GM23338 (cell line): ENCODE measurements at places on chromosomes 16 and 17.

- H3K27ac ChIP-seq: no peak overlapping the region
- H3K36me3 ChIP-seq: no peaks in the 10 kb centered on the region
- no peak overlapping the region for H3K4me3 ChIP-seq
- peaks cover 11% of the 10 kb centered on the region for H3K27me3 ChIP-seq
- H3K4me1 ChIP-seq: peaks cover 21% of the 10 kb centered on the region
These were observed 6.9 kb downstream of the PPP1R9B start for GRCh38 chr17:50143461-50144176.

DNA sequence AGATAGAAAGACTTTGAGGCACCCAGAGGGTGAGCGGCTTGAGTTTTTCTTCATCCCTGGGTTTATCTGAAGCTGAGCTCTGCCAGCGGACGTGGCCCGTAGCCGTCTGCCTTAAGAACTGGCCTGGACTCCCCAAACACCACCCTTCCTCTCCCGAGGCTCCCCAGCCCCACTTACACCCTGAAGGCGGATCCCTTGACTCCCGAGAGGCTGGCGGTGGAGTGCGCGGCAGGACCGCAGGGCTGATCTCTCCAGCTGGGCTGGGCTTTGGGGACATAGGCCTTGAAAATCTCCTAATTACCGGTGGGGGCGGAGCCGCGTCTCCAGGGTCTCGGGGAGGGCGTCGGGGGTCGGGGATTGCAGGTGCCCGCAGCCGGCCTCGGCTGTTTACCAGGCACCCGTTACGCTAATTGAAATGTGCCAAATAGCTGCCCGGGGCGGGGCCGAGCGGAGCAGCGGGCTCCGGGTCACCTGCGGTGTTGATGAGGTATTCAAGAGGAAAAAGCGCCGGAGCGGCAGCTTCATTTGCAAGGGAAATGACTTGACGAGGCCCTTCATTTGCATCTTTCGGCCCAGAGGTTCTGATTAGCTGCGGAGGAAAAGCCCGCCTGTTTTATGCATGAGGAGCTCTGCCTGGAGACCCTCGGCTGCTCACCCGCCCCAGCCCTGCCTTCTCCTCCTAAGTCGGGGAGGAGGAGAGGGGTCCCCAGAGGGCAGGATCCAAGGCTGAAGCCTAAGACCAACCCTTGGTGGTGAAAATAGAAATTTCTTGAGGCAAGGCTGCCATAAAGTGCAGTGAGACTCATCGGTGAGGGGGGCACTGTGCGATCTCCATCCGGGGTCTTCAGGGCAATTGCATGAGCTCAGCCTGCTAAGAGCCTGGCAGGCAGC is 100.7 kb downstream of the MGAT5B start:
- H3K4me1 ChIP-seq: peaks cover 38% of the 10 kb centered on the region
- peak; percentile 99 for DNase-seq
- H3K4me3 ChIP-seq: peak overlapping the region; percentile 56
- H3K27me3 ChIP-seq: no peaks in the 10 kb centered on the region
- H3K27ac ChIP-seq: peak overlapping the region; percentile 99

DNA sequence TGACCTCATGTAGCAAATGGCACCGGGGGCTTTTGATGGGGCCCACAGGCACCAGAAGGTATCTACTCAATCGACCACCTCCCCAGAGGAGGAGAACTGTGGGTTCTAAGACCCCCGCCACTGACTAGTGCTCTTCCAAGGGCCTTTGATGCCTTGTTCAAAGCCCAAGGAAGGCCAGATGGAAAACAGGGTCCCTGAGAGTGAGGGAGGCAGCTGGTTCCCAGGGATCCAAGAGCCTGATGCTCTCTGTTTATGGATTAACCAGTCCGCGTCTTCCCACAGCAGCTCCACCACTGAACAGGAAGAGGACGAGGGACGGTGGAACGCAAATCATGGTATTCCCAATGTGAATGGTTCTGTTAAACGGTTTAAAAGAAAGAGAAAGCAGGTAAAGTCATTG is 7.6 kb downstream of the PHB1 start:
- H3K27ac ChIP-seq: no peak overlapping the region
- H3K4me3 ChIP-seq: no peak overlapping the region
- no peaks in the 10 kb centered on the region for H3K4me1 ChIP-seq
- peaks cover 62% of the 10 kb centered on the region for H3K36me3 ChIP-seq
- no peaks in the 10 kb centered on the region for H3K27me3 ChIP-seq

DNA sequence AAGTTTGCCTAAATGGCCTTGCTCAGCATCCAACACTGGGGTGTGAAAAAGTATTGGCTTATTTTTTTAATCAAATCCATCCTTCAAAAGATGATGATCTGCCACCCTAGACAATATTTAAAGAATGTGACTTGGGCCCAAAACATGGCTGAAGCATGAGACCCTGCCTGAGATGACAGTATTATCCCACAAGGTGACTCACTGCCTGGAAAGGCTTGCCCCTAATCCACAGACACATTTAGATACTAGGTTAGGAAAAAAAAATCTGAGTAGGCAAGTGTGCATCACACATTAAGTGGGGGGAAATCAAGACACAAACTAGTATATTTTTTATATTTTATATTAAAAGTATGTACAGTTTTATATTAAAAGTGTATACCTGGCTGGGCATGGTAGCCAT is 38.4 kb downstream of the TOM1L2 start:
- DNase-seq: no peak
- H3K4me3 ChIP-seq: no peak overlapping the region
- H3K4me1 ChIP-seq: peaks cover 5% of the 10 kb centered on the region; the same call in 1 of the 2 replicates
- H3K27me3 ChIP-seq: no peaks in the 10 kb centered on the region

GRCh38 chr17:80455784-80456183 is 20.6 kb downstream of the NPTX1 start:
- H3K4me1 ChIP-seq: peaks cover 4% of the 10 kb centered on the region; the same call in 1 of the 2 replicates
- H3K27me3 ChIP-seq: peaks cover 3% of the 10 kb centered on the region; the same call in 1 of the 2 replicates
- DNase-seq: no peak
- no peaks in the 10 kb centered on the region for H3K36me3 ChIP-seq
- H3K27ac ChIP-seq: no peak overlapping the region
- H3K4me3 ChIP-seq: peak overlapping the region; percentile 87

DNA sequence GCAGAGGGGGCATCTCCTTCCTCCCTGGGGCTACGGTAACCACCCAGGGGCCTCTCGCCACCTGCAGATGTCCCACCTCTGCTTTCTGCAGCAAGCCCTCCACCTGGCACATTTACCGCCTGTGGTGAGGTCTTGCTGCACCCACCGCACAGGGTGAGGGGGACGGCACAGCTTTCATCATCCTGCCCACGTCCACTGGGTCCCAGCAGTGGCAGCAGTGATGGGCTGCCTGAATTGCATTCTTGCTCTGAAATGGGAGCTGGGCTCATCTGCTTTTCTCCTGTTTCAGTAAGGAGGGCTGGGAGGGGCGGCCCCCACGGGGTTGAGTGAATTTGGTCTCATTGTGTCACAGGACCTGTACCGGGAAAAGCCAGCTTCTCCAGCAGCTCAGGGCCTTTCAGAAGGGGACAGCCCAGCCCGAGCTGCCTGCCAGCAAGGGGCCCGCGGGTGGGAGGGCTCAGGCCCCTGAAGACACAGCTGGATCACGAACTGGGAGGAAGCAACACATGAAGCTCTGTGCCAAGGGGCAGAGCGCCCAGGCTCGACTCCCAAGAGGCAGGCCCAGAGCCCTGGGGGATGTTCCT is 12.7 kb downstream of the DNAAF8 start:
- no peaks in the 10 kb centered on the region for H3K27me3 ChIP-seq
- no peak overlapping the region for H3K27ac ChIP-seq
- no peak for DNase-seq
- H3K4me3 ChIP-seq: no peak overlapping the region
- peaks cover 14% of the 10 kb centered on the region for H3K4me1 ChIP-seq
- no peaks in the 10 kb centered on the region for H3K36me3 ChIP-seq

- H3K36me3 ChIP-seq: no peaks in the 10 kb centered on the region
- no peak overlapping the region for H3K27ac ChIP-seq
- DNase-seq: no peak
- H3K4me1 ChIP-seq: no peaks in the 10 kb centered on the region; the same call in none of the 2 replicates
- H3K27me3 ChIP-seq: no peaks in the 10 kb centered on the region
- no peak overlapping the region for H3K4me3 ChIP-seq
These were observed 32.2 kb downstream of the DHX38 start for GRCh38 chr16:72125635-72126428.

DNA sequence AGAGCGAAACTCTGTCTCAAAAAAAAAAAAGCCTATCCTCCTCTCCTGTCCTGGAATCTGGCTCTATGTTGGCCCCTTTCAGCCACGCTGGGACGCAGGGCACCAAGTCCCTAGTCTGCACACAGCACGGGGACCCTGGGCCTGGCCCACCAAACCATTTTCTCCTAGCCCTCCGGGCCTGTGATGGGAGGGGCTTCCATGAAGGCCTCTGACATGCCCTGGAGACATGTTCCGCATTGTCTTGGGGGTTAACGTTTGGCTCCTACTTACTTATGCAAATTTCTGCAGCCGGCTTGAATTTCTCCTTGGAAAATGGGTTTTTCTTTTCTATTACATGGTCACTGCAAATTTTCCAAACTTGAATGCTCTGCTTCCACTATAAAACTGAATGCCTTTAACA is 12.6 kb upstream of the GPT2 start:
- H3K36me3 ChIP-seq: no peaks in the 10 kb centered on the region
- DNase-seq: no peak
- no peak overlapping the region for H3K27ac ChIP-seq
- no peak overlapping the region for H3K4me3 ChIP-seq
- H3K4me1 ChIP-seq: peaks cover 18% of the 10 kb centered on the region; the same call in 1 of the 2 replicates

DNA sequence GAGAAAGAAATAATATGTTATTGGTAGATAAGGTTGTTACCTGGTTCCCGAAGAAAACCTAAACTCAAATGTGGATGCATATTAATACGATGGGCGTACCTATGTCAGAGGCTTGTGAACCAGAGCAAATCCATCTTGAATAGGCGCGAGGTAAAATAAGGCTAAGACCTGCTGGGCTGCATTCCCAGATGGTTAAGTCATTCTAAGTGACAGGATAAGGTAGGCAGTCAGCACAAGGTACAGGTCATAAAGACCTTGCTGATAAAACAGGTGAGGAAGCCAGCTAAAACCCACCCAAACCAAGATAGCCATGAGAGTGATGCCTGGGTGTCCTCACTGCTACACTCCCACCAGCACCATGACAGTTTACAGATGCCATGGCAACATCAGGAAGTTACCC is 1400.1 kb downstream of the CDH8 start:
- peak; percentile 48 for DNase-seq
- no peak overlapping the region for H3K4me3 ChIP-seq
- H3K36me3 ChIP-seq: no peaks in the 10 kb centered on the region
- no peak overlapping the region for H3K27ac ChIP-seq
- peaks cover 19% of the 10 kb centered on the region for H3K4me1 ChIP-seq
- no peaks in the 10 kb centered on the region for H3K27me3 ChIP-seq

DNA sequence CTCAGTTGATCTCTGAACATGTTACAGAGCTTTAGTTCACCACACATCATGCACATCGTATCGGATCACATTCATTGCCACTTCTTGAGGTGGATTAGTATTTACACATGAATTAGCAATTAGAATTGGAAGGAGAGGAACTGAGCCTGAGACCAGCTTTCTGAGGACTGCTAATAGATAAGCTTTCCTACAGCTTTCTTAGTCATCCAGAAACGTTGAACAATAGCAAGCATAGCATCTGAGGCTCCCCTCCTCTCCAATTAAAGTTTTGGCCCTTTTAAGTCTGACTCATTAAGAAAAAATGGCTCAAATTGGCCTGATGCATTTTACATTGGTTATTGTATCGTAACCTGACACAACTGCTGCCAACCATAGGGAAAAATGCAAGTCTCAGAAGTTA is 1130.4 kb downstream of the CDH8 start:
- no peaks in the 10 kb centered on the region for H3K27me3 ChIP-seq
- DNase-seq: no peak
- no peaks in the 10 kb centered on the region for H3K36me3 ChIP-seq
- H3K4me3 ChIP-seq: no peak overlapping the region
- no peaks in the 10 kb centered on the region for H3K4me1 ChIP-seq

DNA sequence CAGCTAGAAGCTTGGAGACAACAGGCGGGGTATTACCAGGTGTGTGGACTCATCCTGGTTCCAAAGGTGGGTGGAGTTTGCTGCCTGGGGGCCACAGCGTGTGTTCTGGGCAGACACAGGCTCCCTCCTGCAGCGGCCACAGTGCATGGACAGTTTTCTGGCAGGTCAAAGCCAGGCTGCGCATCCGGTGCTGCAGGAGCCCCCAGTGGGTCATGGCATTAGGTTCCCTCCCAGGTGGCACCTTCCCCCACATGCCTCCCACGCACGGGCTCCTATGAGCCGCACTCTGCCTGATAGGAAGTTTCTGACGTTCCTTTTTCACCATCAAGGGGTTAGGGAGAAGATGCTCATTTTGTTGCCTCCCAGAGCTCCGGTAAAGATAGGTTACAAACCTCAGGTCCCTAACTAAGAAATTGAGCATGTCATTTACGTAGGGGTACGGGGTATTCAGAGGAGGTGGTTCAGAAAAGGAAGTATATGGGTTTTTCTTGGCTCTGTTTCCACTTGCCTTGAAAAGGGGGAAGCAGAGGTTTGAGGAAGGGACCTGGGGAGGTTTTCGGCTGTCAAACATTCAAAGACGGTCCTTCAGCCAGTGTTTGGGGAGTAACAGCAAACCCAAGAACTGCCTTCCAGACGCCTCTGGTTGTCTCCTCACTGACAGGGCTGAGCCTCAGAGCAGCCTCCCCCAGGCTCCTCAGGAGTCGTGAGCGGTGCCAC is 32.7 kb upstream of the NAT9 start:
- H3K27ac ChIP-seq: no peak overlapping the region
- DNase-seq: no peak
- H3K36me3 ChIP-seq: no peaks in the 10 kb centered on the region
- no peaks in the 10 kb centered on the region for H3K4me1 ChIP-seq

GRCh38 chr17:50864747-50865059 is 1.5 kb downstream of the TOB1 start:
- no peaks in the 10 kb centered on the region for H3K27me3 ChIP-seq
- peak overlapping the region; percentile 80 for H3K4me3 ChIP-seq
- H3K27ac ChIP-seq: no peak overlapping the region
- peaks cover 17% of the 10 kb centered on the region; the same call in 1 of the 2 replicates for H3K4me1 ChIP-seq

- H3K27me3 ChIP-seq: no peaks in the 10 kb centered on the region
- peak; percentile 66 for DNase-seq
- H3K4me1 ChIP-seq: peaks cover 42% of the 10 kb centered on the region
These were observed 7.7 kb upstream of the PPL start for GRCh38 chr16:4944333-4945281.

GRCh38 chr16:305916-306626 is 23.1 kb downstream of the PDIA2 start:
- no peaks in the 10 kb centered on the region for H3K27me3 ChIP-seq
- H3K4me1 ChIP-seq: no peaks in the 10 kb centered on the region
- DNase-seq: no peak
- 0 out of 2 replicates have a peak, but pooled peaks cover 3% of the 10 kb centered on the region for H3K36me3 ChIP-seq
- H3K4me3 ChIP-seq: no peak overlapping the region
- H3K27ac ChIP-seq: peak overlapping the region; percentile 59

DNA sequence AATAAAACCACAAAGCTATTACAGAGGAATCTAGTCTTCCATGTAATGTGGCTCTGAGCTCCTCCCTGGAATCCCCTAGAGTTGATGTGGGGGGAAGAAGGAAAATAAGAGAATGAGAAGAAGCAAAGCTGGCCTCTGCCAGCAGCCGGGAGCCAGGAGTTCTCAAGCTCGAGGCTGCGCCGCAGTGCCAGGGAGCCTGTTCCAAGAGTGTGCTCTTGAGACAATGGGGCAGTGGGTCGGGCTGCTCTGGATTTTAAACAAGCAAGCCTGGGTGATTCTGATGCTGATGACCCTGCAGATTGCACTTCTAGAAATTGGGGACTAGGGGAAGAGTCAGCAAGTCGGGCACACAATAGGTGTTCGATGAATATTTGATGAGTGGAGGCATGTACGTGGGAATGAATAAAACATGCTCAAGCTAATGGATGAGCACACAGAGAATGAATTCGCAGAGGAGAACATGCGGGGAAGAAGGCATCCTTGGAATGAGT is 119.9 kb downstream of the CMIP start:
- DNase-seq: no peak
- no peaks in the 10 kb centered on the region; the same call in 1 of the 2 replicates for H3K4me1 ChIP-seq
- no peak overlapping the region for H3K4me3 ChIP-seq
- H3K27me3 ChIP-seq: no peaks in the 10 kb centered on the region

- no peaks in the 10 kb centered on the region for H3K36me3 ChIP-seq
- no peak overlapping the region for H3K4me3 ChIP-seq
- H3K27ac ChIP-seq: no peak overlapping the region
- no peak for DNase-seq
- no peaks in the 10 kb centered on the region for H3K27me3 ChIP-seq
These were observed 7.0 kb upstream of the KATNB1 start for GRCh38 chr16:57728336-57729181.
